Nephron progenitor cell (in vitro differentiated cells): ENCODE measurements at places on chromosomes 6 and 20.

- H3K27ac ChIP-seq, result no peak overlapping the region
- H3K27me3 ChIP-seq, result peaks cover 4% of the 10 kb centered on the region
- no peaks in the 10 kb centered on the region for H3K36me3 ChIP-seq
- DNase-seq, result no peak
Observed at GRCh38 chr20:32975698-32976674, 28.2 kb downstream of the SUN5 start.

- peak overlapping the region; percentile 41 for H3K27ac ChIP-seq
- peaks cover 2% of the 10 kb centered on the region for H3K27me3 ChIP-seq
- H3K4me1 ChIP-seq, result no peaks in the 10 kb centered on the region
- no peaks in the 10 kb centered on the region for H3K36me3 ChIP-seq
Observed at GRCh38 chr6:134217105-134217797, 100.7 kb downstream of the SGK1 start.

DNA sequence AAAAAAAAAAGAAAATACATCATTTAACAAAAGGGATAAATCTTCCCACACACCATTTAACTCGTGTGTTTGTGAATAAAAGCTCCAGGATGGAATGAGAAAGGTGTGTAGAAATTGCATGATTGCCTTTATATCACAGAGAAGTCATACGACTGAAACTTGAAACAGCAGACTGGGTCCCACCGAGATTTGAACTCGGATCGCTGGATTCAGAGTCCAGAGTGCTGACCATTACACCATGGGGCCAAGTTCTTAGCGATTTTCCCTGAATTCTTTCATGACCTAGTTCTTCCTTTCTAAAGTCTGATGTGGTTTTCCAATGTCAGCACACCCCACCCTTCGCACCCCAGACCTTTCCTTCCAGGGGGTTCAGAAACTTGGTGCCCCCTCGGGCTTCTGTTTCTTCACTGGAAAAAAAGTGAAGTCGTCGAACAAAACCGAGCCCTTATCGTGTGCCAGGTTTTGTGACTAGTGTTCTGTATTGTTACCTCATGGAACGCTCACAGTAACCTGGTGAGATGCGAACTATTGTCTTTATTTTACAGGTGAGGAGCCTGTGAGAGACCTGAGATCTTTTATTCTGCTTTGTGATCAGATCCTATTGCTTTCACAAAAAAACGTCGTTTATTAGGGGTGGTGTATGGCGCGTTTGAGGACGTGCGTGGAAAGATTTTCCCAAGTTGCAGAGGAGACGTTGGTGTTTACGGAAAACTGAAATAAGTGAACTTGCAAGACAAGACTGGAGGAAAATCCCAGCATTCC lies 120.8 kb downstream of the OR2B2 start:
- H3K4me1 ChIP-seq, result peaks cover 45% of the 10 kb centered on the region
- peak overlapping the region; percentile 92 for H3K4me3 ChIP-seq
- no peaks in the 10 kb centered on the region for H3K36me3 ChIP-seq
- DNase-seq, result peak; percentile 45
- peaks cover 3% of the 10 kb centered on the region for H3K27me3 ChIP-seq

DNA sequence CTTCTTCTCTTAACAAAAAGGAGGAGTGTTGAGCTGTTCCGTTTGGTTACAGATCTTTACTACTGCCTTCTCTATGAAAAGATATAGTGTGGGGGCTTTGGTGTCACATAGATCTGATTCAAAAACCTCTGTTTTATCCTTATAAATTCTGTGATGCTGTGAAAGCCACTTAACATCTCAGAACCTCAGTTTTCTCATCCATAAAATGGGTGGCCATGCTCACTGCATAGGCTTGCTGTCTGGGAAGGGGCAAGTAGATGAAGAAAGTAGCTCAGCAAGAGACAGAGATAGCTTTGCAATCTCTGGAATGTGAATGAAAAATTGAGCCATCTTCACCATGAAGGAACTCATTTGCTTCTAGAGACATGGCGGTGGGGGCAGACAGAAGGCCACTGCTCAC lies 31.6 kb upstream of the RNF24 start:
- no peak for DNase-seq
- H3K27me3 ChIP-seq, result peaks cover 2% of the 10 kb centered on the region
- no peaks in the 10 kb centered on the region for H3K36me3 ChIP-seq
- H3K4me3 ChIP-seq, result no peak overlapping the region
- H3K27ac ChIP-seq, result no peak overlapping the region
- H3K4me1 ChIP-seq, result peaks cover 14% of the 10 kb centered on the region

- no peak overlapping the region for H3K4me3 ChIP-seq
- no peak for DNase-seq
- H3K4me1 ChIP-seq, result peaks cover 45% of the 10 kb centered on the region
- peaks cover 4% of the 10 kb centered on the region for H3K36me3 ChIP-seq
Observed at GRCh38 chr6:110319843-110320242, 38.3 kb downstream of the METTL24 start.

DNA sequence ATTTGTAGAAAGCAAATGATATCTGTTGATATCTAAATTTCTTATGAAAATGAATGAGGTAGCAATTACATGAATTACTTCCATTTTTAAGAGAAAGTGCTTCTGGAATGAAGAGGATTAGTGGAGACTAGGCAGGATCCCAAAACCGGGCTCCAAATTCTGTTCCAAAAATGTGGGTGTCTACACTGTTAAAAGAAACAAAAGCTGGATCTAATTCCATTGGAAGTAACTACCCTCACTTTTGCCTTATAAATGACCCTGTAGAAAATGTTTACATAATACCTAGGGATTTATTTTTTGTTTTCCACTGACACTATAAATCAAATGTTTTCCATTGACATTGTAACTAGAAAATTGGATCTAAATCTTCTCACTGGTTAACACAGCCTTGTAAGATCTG lies 454.9 kb upstream of the JARID2 start:
- DNase-seq, result no peak
- H3K36me3 ChIP-seq, result no peaks in the 10 kb centered on the region
- no peaks in the 10 kb centered on the region for H3K27me3 ChIP-seq
- H3K4me3 ChIP-seq, result no peak overlapping the region

GRCh38 chr20:37490663-37491350 lies 30.2 kb upstream of the NNAT start:
- H3K4me3 ChIP-seq, result no peak overlapping the region
- H3K4me1 ChIP-seq, result peaks cover 17% of the 10 kb centered on the region
- H3K27ac ChIP-seq, result peak overlapping the region; percentile 82
- peaks cover 19% of the 10 kb centered on the region for H3K36me3 ChIP-seq
- peaks cover 11% of the 10 kb centered on the region for H3K27me3 ChIP-seq
